ENCODE measurements at places on chromosomes 13 and 19.

DNA sequence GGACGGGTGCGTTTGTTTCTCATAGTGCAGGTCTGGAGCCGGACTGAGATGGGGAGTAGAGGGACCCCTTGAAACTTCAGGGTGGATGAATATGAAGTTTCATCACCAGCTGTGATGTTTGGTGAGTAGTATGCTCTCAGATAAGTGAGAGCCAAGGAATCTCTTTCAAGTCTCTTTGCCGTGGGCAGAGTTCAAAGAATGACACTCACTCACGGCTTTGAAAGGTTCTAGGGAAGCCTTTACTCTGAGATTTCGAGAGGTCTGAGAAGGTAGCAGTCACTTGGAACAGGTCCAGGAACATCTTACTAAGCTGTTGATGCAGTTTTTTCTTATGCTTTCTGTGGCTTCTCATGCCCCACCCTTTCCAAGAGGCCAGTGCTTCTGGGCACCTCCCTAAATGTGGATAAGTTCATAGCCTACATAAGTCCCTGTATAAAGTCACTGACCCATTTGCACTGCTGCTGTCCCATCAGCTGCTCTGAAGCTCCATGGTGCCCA lies at the start of gene IGFL2:
IGFL2 (plus strand) TSS at position 448 of the 498 bp plus-strand sequence; CDS start at position 489, 41 bp downstream.
- no peak for DNase-seq

GRCh38 chr19:58268344-58268743 lies 10.4 kb upstream of the ZNF8 start:
- no peak for DNase-seq

GRCh38 chr19:7912144-7912696 lies 2.4 kb upstream of the TGFBR3L start:
- DNase-seq = no peak

DNA sequence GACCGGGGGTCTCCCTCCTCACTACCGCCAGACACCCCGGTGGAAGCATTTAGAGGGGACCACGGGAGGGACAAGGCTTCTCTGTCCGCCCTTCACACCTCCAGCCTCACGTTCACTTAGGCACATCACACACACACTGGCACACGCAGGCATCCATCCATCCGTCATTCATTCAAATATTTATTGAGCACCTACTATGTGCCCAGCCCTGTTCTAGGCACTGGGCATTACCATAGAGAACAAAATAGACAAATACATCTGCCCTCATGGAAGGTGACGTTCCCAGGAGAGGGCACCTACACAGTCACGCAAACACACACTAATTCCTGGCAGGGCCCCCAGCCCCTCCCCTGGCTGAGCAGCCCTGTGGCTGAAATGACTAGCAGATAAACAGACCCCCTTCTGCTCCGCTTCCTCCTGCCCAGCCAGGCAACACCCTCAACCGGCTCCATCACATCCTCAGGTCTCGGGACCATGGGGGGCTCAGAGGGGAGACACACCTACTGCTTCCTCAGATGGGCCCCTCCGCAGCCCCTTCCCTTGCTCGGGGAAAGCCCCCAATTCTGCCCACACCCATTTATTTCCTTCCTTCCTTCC lies 3.7 kb upstream of the NOP53 start:
- DNase-seq = no peak

DNA sequence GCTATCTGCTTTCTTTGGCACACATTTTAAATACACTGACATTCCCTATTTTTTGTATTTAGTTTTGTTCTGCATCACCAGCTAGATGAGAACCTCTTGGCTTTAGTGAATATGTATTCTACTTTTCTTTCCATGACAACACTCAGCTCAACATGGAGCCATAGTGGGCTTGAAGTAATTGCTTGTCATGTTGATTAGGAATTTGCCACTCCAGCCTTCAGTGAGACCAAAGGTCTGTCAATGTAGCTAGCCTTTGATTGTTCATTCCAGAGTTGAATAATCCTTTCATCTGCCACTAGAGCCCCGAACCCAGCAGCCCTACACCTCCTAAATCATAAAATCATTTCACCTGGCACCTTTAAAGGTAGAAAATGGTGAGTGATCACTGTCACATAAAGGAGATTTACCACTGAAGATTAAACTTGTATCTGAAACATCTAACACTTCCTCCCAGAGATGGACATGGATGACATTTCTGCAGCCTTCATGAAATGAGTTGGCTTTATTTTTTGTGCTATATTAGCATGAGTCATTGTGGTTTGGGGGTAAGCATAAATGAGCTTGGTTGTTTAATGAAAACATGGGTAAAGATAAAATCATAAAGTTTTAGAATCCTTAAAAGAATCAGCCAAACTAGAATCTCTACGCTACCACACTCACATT lies 29.2 kb upstream of the GARRE1 start:
- no peak for DNase-seq
